HuH-7.5 (cell line): ENCODE measurements at places on chromosomes 16 and 17.

DNA sequence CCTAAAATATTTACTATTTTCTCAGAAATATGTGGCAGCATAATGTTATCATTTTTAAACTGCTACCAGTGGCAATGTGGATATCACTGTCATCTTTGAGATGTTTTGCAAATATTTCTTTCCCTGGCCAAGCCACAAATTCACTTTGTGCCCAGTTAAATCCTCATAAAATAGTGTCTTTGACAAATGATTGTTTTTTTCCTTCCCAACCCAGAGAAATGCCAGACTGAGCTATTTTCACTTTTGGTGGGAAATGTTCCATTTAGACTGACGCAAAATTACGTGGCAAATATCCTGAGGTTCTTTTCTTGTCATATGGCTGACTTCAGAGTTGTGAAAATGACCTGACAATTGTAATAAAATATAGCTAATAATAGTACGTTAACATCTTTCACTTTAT, 807.0 kb upstream of the SOX9 start:
- no peak for DNase-seq

DNA sequence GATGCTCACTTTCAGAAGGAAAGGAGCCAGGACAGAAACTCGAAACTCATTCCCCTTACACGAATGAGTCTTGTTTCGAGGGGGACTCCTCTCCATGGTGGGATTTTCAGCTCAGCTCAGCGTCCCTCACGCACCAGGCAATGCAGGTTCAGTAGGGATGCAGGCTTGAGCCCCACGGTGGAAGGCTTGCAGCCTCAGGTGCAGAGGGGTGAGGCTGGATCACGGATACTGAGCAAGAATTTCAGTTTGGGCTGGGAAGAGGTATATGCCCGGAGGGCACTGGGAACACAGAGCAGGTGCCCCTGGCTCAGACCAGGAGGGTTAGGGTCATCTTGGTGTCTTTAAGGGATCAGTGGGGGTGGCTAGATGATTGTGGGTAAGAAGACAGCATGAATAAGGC, 344.9 kb upstream of the TNRC6C start:
- no peak for DNase-seq

DNA sequence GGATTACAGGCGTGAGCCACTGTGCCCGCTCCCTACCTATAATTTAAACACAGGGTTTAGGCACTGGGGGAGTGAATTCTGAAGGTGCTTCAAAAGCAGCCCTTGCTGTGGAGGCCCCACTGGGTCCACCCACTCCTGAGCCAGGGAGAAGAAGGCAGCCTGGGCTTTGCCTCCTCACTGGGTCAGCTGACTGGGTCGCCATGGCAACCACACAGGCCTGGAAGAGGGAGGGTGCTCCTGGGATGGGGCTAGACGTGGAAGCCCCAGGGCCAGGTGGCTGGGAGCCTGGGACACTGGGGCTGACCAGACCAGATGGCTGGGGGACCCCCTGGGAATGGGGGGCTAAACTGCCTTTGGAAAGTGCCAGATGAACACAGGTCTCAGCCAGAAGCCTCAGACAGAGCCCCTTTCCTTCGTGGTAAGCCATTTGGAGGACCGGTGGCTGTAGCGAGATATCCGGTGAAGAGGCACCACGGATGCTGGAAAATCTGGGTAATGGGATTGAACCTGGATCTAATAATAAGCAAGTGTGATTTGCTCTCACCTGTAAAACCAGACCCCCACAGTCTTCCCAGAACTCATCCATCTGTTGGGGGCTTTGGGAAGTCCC, 32.9 kb downstream of the TRARG1 start:
- DNase-seq, result no peak

- DNase-seq, result no peak
Observed at GRCh38 chr16:29824589-29825144, 4.4 kb downstream of the MVP start.

- no peak for DNase-seq
Observed at GRCh38 chr17:33982909-33983308, 272.2 kb upstream of the CCL2 start.

GRCh38 chr16:27208796-27209195, 5.5 kb downstream of the KDM8 start:
- no peak for DNase-seq

DNA sequence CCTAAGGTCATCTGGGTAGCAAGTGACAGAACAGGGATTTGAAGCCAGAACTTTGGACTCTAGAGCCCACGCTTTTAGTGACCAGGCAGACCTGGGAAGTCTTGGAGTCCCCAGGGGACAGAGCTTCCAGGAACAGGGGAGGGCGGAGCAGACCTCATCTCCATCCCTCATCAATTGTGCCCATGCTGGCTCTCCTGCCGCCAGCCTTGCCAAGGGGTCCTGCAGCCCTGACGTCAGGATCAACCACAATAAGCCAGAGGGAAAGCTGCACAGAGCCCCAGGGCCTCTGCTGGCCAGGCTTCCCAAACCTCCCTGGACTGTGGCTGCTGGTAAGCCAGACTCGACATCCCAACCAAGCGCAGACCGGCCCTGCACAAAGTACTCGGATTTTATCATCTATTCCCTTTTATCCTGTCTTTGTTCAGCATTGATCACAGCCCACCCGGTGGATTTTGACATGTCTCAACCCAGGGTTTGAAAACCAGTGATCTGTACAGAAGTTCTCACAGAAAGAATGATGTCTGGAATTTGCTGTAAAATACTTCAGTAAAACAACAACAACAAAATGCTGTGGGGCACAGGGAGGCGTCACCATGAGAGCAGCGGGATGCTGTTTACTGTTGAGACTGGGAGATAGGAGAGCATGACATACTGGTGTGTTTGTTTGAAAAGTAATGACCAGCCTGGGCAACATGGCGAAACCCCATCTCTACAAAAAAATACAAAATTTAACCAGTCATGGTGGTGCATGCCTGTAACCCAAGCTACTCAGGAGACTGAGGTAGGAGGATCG, 11.8 kb downstream of the C16orf74 start:
- no peak for DNase-seq

DNA sequence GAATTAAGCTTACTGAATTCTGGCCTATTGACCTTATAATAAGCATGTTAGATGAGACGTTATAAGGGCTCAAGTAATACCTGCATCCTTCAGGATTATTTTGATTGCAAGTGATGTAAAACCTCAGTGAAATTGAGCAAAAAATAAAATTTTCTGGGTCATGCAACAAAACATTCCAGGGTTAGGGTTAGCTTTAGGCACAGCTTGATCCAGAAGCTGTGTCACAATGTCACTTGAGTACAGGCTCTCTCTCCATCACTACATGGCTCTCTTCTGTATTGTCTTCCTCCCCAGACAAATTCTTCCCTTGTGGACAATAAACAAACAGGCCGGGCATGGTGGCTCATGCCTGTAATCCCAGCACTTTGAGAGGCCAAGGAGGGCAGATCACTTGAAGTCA, 3.6 kb upstream of the NUP93 start:
- DNase-seq, result no peak

DNA sequence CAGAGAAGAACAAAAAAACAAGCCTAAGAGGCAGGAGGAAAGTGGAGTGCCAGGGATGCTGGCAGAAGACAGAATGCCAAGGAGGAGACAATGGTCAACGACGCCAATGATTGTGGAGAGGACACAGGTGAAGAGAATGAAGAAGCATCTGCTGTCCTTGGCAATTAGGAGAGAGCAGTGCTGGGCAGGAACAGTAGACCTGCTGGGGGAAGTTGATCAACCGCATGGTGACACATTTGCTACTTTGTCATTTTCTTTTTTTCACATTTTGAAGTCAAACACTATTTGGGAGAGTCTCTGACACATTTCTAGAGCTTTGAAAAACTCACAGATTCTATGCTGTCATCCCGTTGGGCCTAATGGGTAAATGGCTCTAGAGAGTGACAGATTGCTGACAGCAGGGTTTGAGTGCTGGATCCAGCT, 1.1 kb upstream of the PIK3R6 start:
- DNase-seq, result no peak
